ENCODE measurements at places on chromosomes 12 and 14. TPM values are rescaled to one million over a fixed set of nuclear protein-coding genes. Genes with fewer than 3 reads are reported as not detected.

WNT1 gene
- not detected for total RNA-seq

ARHGDIB gene
- 175 TPM for total RNA-seq

ORAI1 gene
- 13.6 TPM for total RNA-seq

MLEC gene
- total RNA-seq = 80.7 TPM

RIPK3 gene
- 1.3 TPM for total RNA-seq

COL2A1 gene
- not detected for total RNA-seq

ACOT2 gene
- 31.9 TPM for total RNA-seq

TEX52 gene
- total RNA-seq = not detected

PPHLN1 gene
- total RNA-seq = 58.3 TPM

OR4E2 gene
- not detected for total RNA-seq

DCTN2 gene
- 155 TPM for total RNA-seq

MYF6 gene
- not detected for total RNA-seq

CRY1 gene
- total RNA-seq = 17.2 TPM

TSHR gene
- not detected for total RNA-seq

SDR9C7 gene
- total RNA-seq = not detected

CIDEB gene
- total RNA-seq = not detected

KRT84 gene
- total RNA-seq = not detected

KRT85 gene
- not detected for total RNA-seq

CLEC6A gene
- not detected for total RNA-seq

RAD51AP1 gene
- total RNA-seq = 55.1 TPM

COX8C gene
- not detected for total RNA-seq

ZDHHC22 gene
- total RNA-seq = not detected

TAS2R20 gene
- total RNA-seq = 0.24 TPM

PLD4 gene
- not detected for total RNA-seq

P2RX2 gene
- total RNA-seq = not detected

GLI1 gene
- 0.49 TPM for total RNA-seq

SERPINA10 gene
- total RNA-seq = not detected

TAS2R19 gene
- total RNA-seq = 0.24 TPM

OR4K5 gene
- total RNA-seq = not detected

GPHN gene
- 12.1 TPM for total RNA-seq

KRT4 gene
- not detected for total RNA-seq

OR11G2 gene
- not detected for total RNA-seq

LRIG3 gene
- 8.0 TPM for total RNA-seq

CLEC1B gene
- total RNA-seq = not detected
